Keratinocyte (primary cell): ENCODE measurements at places on chromosomes 5 and 9.

GRCh38 chr9:33082128-33082527 lies 5.7 kb upstream of the SMU1 start:
- DNase-seq: no peak

DNA sequence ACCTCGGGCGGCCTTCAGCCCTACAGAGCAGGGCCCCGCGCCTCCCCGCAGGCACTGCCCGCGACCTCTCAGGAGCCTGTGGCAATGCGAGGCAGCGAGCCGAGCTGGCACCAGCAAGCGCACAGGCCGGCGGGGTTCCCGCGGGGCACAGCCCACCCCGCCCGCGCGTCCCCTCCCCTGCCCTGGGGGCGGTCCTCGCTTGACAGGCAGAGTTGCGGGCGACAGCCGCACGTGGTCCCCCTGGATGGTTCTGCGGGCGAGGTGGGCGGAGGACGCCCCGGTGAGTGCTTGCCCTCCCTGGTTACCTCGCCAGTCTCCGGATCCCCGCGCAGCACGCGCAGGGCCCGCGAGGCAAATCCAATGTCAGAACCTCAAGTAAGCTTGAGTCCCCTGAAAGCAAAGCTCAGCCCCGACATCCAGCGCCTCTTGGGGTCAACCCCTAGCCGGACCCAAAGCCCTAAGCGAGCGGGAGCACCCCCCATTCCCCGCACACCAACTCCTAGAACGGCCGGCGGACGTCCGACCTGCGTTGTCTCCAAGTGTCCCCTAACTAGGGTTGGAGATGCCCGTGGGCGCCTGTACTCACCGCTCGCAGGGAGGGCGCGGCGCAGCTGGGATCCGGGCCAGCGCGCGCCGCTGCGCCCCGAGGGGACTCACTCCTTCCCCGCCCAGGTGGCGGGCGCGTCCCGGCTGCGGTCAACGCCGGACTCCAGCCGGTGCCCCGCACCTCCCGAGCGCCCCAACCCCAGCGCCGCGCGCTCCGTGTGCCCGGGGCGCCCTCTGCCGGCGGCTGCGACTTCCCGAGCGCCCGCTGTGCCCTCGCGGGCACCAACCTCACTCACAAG lies at the start of gene DRD1:
TSS of gene DRD1 (minus strand) at position 123 of the 845 bp plus-strand sequence. CDS start 1,083 bp downstream, outside the sequence.
- no peak for DNase-seq

GRCh38 chr5:32413466-32414263 lies 30.9 kb downstream of the ZFR start:
- no peak for DNase-seq

GRCh38 chr9:111615928-111616327 lies 15.2 kb upstream of the DNAJC25 start:
- no peak for DNase-seq

DNA sequence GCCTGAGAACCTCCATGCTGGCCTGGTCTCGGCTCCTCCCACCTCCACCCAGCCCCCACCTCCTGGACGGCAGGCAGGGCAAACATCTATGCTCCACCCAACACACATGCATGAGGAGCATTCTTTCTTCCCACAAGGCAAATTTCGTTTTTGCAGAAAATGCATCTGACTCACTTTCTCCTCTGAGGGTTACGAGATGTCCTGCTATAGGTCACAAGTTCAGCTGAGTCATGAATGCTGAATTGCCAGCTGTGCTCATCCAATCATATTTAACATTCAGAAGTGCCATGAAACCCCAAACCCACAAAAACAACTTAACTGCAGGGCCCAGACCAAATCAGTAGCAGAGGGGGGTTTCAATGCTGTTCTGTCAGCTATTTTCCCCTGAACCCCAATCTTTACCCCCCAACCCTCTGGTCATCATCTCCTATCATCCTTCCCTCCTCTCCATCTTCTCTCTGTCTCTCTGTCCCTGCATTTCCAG lies 39.0 kb upstream of the OSMR start:
- DNase-seq: no peak

DNA sequence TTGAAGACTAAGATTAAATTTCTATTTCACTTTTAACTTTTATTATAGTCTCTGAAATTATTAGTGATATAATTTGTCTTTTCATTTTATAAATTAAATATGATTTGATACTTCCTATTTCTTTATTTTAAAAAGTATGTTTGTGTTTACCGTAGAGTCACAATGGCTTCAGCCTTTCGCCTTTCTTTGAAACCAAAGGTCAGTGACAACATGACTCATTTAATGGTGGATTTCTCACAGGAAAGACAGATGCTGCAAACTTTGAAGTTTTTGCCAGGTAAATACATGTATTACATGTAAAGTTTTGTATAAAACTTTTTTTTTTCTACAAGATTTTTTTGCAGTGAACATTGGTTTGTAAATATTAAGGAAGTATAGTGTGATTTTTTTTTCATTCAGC lies 36.4 kb downstream of the FSD1L start:
- no peak for DNase-seq

DNA sequence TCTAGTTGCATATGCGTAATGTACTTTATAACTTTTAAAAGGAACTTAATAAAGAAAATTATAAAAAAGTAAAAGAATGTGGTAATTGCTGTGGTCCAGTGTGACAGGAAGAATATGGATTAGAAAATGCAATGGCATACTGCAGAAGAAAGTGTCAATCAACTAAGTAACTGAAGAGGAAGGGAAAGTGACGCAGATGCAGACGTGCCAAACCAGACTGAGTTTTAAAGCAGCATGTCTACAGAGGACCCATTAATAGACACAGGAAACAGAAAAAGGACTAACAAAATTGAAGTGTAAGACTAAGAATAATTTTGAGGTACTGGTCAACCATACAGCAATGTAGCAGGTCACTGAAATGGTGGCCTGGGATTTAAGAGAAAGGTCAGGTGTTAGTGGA lies 73.3 kb downstream of the DPYSL3 start:
- no peak for DNase-seq

GRCh38 chr5:108739906-108740305 lies 7.8 kb upstream of the FER start:
- no peak for DNase-seq

GRCh38 chr9:26566141-26566540 lies 326.5 kb downstream of the CAAP1 start:
- no peak for DNase-seq

DNA sequence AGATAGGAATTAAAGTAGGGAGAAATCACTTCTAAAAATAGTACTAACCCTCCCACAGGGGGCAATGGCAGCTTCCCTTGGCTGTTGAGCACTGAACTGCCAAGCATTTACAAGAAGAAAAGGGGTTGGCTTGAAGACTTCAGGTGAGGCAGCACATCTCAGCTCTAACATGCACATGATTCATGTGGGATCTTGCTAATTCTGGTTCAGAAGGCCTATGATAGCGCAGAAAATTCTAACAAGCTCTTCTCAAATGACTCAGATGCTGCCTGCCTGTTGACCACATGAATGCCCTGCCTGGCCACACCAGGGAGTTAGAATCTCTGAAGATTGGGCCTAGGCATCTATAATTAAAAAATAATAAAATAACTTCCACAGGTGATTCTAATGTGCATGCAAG lies 22.6 kb downstream of the CD180 start:
- peak; percentile 21 for DNase-seq

DNA sequence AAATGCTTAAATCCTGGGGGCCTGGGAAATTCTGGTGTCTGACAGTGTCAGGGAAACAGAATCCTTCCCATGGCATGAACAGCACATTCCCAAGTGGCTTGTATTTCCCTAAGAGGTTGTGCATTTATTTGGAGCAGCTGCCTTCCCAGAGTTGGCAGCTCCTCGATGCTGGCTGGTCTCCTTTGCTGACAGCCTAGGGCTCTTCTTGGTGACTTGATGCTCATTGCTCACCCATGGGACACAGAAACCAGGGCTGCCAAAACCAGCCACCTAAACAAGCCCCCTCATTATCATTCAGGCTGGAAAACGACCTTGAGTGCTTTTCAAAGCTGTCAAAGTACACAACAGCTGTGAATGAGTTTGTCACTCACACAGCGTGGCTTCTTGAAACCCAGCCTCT lies 24.2 kb downstream of the ENHO start:
- no peak for DNase-seq

DNA sequence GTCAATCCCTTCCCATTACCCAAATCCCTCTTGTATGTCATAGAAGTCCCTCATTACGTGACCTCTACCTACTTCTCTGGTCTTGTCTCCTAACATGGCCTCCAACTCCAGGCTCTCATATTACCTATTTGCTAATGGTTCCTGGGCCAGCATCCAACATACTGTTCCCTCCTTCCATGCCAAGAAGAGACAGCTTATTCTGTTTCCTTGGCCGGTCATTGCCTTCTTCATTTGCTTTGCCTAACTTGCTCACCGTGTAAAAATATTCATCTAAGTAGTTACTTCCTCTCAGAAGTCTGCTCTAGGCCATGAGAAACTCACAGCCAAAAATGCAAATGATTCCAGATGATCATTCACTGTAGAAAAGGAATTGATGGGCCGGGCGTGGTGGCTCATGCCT lies 8.9 kb upstream of the IL6ST start:
- no peak for DNase-seq

GRCh38 chr5:88081877-88082276 lies 186.8 kb downstream of the TMEM161B start:
- no peak for DNase-seq

DNA sequence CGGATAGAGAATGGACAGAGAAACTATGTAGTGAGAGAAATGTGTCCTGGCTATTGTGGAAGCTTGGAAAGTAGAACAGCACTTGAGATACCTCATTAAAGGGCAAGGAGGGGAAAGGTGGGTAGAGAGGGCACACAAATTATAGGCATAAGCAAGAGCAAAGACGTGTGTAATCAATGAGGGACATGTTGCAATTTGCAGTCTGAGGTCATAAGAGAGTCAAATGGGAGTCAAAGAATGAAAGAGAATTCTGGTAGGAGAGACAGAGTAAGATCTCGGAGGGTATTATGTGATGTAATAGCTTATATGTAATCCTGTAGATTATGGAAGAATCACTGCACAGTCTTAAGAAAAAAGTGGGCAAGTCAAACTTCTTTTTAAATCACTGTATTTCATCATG lies 312.0 kb upstream of the RGMB start:
- DNase-seq: no peak

- DNase-seq: no peak
These were observed 34.7 kb downstream of the GLT6D1 start for GRCh38 chr9:135604437-135605237.

DNA sequence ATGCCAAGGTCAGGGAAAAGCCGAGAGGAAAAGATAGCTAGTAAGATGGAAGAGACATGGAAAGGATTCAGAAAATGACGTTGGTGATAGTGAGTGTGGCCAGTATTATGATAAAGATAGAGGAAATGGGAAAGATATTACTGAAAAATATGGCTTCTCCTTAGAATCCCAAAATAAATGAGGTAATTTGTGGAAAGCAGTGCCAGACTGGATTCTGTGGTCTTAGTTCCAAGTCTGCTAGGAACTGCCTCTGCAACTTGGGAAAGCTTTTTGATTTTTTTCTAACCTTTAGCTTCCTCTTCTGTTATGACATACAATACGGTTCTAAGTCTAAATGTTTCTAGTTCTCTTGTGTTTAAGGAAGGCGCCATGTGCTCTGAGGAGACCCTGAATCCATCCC lies 54.2 kb downstream of the GRIA1 start:
- DNase-seq: no peak

DNA sequence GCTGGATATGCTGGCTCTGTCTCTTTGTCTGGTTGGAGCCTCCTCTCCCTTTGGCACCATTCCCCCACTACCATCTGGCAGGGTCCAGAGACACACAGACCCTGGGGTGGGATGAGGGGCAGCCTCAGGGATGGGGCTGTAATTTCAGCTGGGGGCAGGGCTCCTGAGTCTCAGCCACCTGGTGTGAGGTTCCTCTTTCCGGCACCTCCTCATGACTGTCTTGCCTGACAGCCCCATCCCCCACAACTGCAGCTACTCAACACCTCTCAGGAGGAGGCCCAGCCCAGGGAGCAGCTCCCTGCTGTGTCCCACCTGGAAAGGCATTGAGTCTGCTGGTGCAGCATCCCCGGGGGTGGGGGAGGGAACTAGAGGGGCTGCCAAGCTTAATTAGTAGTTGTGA lies 11.7 kb upstream of the RPS14 start:
- DNase-seq: no peak

- DNase-seq: no peak
These were observed 167.3 kb downstream of the GNAQ start for GRCh38 chr9:77864211-77864889.

GRCh38 chr9:127574072-127574993 lies 37.7 kb upstream of the STXBP1 start:
- DNase-seq: no peak

GRCh38 chr9:8855046-8855445 lies 1055.5 kb upstream of the DMAC1 start:
- no peak for DNase-seq

DNA sequence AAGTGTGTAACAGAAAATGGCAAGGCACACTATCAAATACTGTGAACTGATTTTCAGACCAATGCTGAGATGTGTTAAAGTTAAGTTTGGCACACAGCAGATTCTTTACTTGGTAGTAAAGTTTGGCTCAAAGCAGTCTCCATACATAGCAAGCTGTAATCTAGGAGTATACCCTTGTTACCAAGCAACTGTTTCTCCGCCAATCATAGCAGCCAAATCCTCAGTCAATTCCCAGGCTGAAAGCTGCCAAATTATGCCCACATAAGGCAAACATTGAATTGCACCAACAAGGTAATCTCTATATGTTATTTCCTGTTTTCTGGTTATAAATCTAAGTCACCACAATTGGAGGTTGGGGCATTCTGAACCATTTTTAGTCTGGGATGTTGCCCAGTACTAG lies 345.7 kb downstream of the DEPDC1B start:
- DNase-seq: no peak

- DNase-seq: no peak
These were observed 603 bp downstream of the TMEM268 start for GRCh38 chr9:114611516-114612271.

DNA sequence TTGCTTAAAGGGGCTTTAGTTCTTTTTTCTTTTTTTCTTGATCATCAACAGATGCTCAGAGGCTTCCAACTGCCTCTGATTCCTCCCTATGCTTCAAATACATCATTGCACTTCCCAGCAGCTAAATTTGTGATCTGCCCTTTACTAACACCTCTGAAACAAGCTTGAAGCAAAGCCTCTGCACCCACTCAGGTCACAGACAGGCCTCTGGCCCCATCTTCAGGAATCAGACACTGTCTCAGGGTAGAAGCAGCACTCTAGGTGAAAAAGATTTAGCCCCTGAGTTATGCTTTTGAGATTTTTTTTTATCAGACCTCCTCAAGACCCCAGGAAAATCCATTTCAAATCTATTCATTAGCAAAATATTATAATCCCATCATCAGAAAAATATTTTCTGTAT lies 91.5 kb downstream of the MAMDC2 start:
- DNase-seq: no peak
